G401 (cell line): ENCODE measurements at places on chromosomes 2 and 18. TPM values are rescaled to one million over a fixed set of nuclear protein-coding genes. Genes with fewer than 3 reads are reported as not detected.

Gene TXNL1
- total RNA-seq, result 85.6 and 113 TPM in 2 replicates

Gene LOXHD1
- total RNA-seq, result not detected in 2 replicates

Gene REG3A
- not detected in 2 replicates for total RNA-seq

Gene SLC11A1
- 0.12 and 0.27 TPM in 2 replicates for total RNA-seq

Gene TCF23
- not detected in 2 replicates for total RNA-seq

Gene CCDC178
- total RNA-seq, result not detected in 2 replicates

Gene ZNF397
- 6.0 and 9.2 TPM in 2 replicates for total RNA-seq

Gene REG3G
- total RNA-seq, result not detected in 2 replicates

Gene E2F6
- total RNA-seq, result 42.2 and 60.8 TPM in 2 replicates

Gene GPR155
- 0.20 and 0.37 TPM in 2 replicates for total RNA-seq

Gene IL36RN
- not detected in 2 replicates for total RNA-seq

Gene COL3A1
- 347 and 349 TPM in 2 replicates for total RNA-seq

Gene COLEC12
- total RNA-seq, result 0.86 and 2.4 TPM in 2 replicates

Gene TUBB8B
- total RNA-seq, result 5.3 and 9.8 TPM in 2 replicates

Gene MORN2
- total RNA-seq, result 29.6 and 30.5 TPM in 2 replicates

Gene CFAP65
- total RNA-seq, result not detected in 2 replicates

Gene GKN1
- not detected in 2 replicates for total RNA-seq

Gene ABCG8
- total RNA-seq, result not detected in 2 replicates

Gene ANKRD62
- not detected in 2 replicates for total RNA-seq
